ENCODE measurements at places on chromosomes 16 and 17.

DNA sequence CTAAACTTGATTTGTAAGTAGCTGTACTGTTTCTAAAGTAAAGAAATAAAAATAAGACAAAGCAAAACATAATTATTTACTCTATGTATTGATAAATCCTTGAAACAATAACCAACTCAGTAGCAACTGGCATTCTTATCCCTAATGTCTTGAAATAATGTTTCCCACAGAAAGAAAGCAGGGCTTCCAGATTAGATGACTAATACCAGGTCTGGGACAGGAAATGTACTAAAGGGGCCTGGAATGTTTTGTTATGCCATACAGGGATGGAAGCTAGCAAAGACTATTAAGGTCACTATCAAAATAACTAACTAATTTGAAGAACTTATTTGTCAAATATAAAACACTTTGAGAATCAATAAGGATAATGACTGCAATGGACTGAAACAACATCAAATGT is 82.1 kb downstream of the CFDP1 start:
- no peak for DNase-seq

DNA sequence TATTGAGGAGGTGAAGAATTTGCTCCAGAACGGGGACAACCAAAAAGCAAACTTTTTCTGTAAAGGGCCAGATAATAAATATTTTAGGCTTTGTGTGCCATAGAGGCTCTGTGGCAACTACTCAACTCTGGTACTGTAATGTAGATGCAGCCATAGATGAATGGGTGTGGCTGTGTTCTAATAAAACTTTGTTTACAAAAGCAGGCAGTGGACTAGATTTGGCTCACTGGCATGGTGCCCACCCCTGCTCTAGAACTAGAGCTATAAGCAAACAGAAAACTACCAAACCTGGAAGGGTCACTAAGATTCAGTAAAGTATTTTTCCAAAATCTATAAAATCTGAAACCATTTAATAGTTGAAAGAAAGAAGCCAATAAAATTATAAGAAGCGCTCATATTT is 24.6 kb upstream of the SMURF2 start:
- no peak for DNase-seq

GRCh38 chr17:66379996-66380395 is 77.6 kb downstream of the PRKCA start:
- no peak for DNase-seq

GRCh38 chr16:79004309-79004708 is 596.2 kb downstream of the MAF start:
- DNase-seq: no peak

GRCh38 chr17:494601-495265 is 142.1 kb upstream of the RPH3AL start:
- no peak for DNase-seq

DNA sequence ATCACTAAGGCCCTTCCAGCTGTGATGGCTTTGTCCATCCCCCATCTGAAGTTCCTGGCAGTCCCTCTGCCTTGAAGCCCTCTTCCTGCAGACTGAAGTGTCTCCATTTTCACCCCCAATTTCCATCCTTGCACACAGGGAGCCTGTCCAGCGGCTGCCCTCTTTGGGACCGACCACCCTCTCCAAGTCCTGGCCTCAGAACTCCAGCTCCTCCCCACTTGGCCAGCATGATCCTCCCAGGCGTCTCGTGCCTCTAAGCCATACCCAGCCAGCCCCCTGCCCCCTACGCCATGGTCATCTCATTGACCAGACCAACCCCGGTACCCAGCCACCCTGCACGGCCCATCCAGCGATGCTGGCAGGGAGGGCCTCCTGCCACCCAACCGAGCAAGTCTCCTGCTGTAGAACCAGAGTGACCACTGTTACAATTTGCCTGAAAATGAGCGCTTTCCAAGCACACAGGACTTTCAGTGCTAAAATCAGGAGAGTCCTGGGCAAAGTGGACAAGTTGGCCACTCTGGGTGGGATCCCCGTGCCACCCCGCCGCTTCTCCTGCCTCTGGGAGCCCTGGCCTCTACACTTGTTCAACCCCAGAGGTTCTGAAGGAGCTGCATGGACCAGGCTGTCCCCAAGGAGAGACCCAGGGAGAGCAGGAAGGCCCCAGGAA is 362.0 kb downstream of the SEC14L1 start:
- no peak for DNase-seq

DNA sequence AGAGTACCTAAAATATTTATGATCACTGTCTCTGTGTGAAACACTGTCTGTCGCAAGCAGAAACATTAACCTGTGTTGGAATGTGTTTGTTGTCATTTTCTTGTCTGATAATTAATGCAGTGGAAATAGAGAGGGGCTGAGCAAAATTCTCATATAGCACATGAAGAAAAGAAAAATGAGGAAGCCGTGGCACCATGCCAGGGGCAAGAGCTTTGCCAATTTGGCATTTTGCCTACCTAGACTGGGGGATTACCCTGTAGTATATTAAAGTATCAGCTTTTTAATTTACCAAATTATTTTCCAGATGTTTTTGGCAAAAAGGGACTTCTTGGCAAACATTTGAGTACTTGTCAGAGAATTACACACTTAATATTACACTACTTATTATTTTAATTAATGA is 1326.6 kb upstream of the GOT2 start:
- no peak for DNase-seq

DNA sequence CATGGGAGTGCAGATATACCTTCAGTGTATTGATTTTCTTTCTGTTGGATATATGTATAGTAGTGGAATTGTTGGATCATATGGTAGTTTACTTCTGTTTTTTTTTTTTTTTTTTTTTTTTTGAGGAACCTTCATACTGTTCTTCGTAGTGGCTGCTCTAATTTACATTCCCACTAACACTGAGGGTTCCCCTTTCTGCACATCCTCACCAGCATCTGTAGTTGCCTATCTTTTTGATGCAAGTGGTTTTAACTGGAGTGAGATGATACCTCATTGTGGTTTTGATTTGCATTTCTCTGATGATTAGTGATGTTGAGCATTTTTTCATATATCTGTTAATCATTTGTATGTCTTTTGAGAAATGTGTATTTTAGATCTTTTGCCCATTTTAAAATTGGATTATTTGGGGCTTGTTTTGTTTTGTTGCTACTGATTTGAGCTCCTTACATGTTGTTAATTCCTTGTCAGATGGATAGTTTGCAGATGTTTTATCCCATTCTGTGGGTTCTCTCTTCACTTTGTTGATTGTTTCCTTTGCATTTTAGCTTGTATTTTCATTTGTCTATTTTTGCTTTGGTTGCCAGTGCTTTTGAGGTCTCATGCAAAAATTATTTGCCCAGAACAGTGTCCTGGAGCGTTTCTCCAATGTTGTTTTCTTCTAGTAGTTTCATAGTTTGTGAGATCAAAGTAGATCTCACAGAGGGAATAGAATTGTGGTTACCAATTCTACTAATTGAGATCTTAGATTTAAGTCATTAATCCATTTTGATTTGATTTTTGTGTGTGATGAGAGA is 25.0 kb upstream of the BCAS3 start:
- DNase-seq: no peak

Measured in cortex of kidney (tissue), 1 donor.